ENCODE measurements at places on chromosomes 4 and X.

DNA sequence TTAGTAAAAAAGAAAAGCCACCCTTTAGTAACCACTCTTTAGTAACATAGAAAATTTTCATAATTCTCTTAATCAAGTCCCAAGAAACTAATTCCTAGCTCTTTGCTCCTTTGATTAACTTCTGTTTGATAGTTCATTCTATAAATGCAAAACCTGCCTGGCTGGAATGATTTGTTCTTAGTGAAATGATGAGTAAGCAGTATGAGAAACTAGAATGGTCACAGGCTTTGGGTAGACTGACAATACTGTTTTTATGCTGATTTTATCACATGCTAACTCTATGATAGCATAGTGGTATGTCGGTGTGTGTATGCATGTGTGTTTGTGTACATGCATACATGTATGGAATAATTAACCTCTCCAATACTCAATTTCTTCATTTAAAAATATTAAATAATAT, 81.2 kb downstream of the SYTL5 start:
- DNase-seq, result no peak

DNA sequence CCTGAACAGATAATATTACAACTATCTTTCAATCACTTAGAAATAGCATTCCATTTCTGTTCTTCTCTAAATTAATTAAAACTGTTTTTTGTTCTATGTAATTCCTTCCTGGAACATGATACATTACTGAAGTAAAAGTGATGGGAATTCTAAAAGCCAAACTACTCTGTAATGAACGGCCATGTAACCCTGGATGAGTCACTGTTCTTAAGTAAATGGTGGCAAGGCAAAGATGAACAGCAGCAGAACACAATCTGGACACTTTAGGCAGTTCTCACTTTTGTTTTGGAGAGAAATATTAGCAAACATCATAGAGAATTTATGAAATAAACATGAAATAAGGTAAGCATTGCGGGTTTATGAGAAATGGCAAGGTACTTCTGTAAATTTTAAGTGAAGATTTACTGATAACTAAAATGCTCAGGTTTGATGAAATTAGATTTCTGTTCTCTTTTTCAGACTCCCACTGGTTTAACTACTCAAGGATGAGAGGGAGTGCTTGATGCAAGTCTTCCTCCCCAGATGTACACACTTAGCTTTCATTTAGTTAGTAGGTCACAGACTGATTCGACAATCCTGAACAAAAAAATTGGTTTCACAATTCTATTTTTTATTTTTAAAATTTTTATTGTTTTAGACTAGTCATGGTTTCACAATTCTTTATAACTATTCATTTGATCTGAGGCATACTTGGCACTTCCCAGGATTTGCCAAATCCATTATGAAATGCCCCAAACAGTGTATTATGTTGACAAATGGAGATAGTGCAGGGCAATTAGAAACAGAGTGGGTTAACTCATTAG, 964 bp upstream of the GPR82 start:
- DNase-seq, result no peak

DNA sequence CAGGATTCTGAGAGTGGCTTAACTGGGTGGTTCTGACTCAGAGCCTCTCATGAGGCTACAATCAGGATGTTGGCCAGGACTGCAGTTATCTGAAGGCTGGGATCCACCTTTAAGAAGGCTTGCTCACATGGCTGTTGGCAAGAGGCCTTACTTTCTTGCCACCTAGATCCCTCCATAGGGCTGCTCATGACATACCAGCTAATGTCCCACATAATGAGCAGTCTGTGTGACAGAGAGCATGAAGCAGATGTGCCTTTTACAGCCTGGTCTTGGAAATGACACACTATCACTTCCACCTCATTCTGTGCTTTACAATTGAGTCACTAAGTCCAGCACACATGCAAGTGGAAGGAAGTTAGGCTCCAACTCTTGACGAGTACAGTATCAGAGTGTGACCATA, 4.3 kb upstream of the RBM3 start:
- no peak for DNase-seq

DNA sequence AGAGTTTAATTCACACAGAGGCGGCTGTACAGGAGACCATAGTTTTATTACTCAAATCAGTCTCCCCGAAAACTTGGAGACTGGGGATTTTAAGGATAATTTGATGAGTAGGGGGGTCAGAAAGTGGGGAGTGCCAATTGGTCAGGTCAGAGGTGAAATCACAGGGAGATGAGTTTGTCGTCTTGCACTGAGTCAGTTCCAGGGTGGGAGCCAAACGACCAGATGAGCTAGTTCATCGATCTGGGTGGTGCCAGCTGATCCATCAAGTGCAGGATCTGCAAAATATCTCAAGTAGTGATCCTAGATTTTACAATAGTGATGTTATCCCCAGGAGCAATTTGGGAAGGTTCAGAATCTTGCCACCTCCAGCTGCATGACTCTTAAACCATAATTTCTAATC, 4.0 kb downstream of the ETFDH start:
- no peak for DNase-seq

Measured in posterior cingulate gyrus (tissue), 11 donors.